ENCODE measurements at places on chromosomes 2 and 18.

GRCh38 chr2:67066782-67067181 is 330.4 kb upstream of the ETAA1 start:
- peaks cover 4% of the 10 kb centered on the region for H3K4me1 ChIP-seq
- H3K4me3 ChIP-seq = no peak overlapping the region
- DNase-seq = no peak
- no peak overlapping the region for H3K27ac ChIP-seq
- H3K36me3 ChIP-seq = no peaks in the 10 kb centered on the region
- H3K27me3 ChIP-seq = peaks cover 5% of the 10 kb centered on the region

DNA sequence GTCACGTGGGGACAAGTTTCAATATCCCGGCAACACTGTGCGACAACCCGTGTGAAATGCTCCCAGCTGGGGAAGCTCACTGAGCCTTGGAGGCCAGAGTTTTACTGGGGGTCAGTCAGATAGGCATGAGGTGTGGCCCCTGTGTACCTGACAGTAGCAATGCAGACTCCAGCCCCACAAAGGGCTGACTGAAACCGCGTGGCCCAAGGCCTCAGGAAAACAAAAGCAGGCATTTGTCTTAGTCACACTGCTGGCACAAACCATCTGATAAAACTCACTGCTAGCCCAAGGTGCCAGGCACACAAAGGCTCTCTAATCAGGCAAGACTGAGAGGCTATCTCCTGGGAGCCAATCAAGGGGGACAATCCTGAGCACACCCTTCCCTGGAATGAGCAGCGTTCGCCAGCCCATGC is 786.6 kb upstream of the RAB6C start:
- H3K4me1 ChIP-seq = peaks cover 35% of the 10 kb centered on the region
- H3K27me3 ChIP-seq = no peaks in the 10 kb centered on the region
- H3K27ac ChIP-seq = peak overlapping the region; percentile 70
- DNase-seq = no peak

DNA sequence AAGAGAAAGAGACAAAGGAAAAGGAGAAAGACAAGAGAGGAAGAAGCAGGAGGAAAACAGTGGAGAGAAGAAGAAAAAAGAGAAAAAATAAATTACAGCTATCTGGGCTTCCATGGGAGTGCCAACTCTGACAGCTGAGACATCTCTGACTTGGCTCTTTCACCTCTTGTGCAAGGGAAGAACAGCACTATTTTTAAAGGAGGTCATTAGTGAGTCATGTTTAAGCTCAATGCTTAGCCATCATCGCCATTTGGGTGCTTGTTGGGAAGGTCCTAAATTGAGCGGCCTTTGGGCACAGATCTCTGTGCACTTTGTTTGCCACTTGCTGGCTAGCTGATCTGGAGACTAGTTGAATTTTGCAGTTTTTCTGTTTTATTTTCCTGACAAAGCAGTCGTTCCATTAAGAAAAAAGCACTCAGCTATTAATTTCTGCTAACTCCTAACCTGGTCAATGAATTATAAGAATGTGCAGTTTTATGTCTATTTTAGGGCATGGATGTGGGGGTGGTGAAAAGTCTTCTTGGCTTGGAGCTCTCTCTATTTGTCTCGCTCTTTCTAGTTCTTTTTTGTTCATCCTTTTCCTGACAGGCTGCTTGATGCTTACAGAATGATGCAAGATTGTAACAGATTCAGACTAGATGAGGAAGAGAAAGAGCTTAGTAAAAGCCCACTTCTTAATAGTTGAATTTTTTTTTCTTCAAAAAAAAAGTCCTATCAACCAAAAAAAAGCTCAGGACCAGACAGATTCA is 231.5 kb downstream of the SLC8A1 start:
- peaks cover 15% of the 10 kb centered on the region for H3K4me1 ChIP-seq
- no peak overlapping the region for H3K27ac ChIP-seq
- DNase-seq = no peak
- H3K36me3 ChIP-seq = peaks cover 11% of the 10 kb centered on the region

DNA sequence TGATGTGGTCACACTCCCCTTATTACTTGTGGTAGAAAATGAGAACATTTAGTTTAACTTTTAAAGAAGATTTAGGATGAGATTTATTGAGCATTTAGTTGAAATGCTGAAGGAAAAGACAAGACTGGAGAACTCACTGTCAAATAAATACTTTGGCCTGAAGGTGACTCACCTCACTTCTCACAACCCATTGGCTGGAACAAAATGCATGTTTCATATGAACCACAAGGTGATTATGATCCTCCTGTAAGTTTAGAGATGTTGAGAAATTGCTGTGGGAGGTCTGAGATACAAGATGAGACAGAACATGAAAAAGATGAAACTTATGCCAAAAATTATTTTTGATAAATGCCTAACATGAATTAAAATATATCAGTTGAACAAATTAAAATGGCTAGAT is 1004.5 kb downstream of the SOCS6 start:
- no peaks in the 10 kb centered on the region for H3K27me3 ChIP-seq

GRCh38 chr2:112153179-112153490 is 14.9 kb downstream of the FBLN7 start:
- no peak overlapping the region for H3K4me3 ChIP-seq
- DNase-seq = no peak
- H3K36me3 ChIP-seq = no peaks in the 10 kb centered on the region
- H3K27ac ChIP-seq = no peak overlapping the region
- no peaks in the 10 kb centered on the region for H3K27me3 ChIP-seq
- peaks cover 16% of the 10 kb centered on the region for H3K4me1 ChIP-seq

DNA sequence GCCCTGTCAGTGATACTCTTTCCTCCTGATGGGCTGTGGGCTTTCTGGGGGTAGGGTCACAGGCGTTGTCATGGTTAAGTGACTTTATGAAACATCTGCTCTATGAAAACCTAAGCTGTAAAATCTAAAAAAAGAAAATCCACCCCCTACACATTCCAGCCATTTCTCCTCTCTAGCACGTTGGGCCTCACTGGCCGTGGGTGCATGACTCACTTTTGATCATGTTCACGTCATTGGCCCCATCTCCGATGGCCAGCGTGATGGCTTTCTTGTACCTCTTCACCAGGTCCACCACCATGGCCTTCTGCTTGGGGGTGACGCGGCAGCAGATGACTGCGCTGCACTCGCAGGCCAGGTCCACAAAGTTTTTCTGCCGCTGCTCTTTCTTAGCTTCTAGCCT is 39.3 kb upstream of the NARS1 start:
- peaks cover 22% of the 10 kb centered on the region for H3K36me3 ChIP-seq
- no peak overlapping the region for H3K27ac ChIP-seq
- no peak overlapping the region for H3K4me3 ChIP-seq
- DNase-seq = no peak
- no peaks in the 10 kb centered on the region for H3K27me3 ChIP-seq
- H3K4me1 ChIP-seq = no peaks in the 10 kb centered on the region

DNA sequence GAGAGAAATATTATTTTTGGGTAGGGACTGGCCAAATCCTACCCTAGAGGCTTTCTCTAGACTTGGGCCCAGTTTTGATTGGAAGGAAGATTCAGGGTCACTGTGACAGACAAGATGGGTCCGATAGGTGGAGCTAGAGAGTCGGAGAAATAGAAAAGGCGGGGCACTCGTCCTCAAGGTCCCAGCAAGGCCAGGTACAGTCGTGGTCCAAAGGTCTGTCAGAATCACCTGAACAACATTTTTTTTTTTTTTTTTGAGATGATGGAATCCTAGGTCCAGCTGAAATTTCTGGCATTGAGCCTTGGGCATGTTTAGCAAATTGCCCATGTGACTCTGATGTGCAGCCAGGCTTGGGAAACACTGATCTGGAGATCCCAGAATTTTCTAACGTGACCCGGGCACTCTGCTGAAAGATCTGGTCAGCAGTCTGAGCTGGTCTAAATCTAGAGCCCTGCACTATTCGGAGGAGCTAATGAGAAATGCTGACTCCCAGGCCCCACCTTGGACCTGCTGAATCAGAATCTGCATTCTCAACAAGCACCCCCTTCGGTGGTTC is 23.0 kb upstream of the NTSR2 start:
- H3K36me3 ChIP-seq = no peaks in the 10 kb centered on the region
- H3K27me3 ChIP-seq = peaks cover 6% of the 10 kb centered on the region
- peaks cover 21% of the 10 kb centered on the region for H3K4me1 ChIP-seq
- H3K4me3 ChIP-seq = no peak overlapping the region
- DNase-seq = no peak
- no peak overlapping the region for H3K27ac ChIP-seq

- H3K27ac ChIP-seq = no peak overlapping the region
- peaks cover 7% of the 10 kb centered on the region for H3K27me3 ChIP-seq
- no peaks in the 10 kb centered on the region for H3K36me3 ChIP-seq
- no peaks in the 10 kb centered on the region for H3K4me1 ChIP-seq
These were observed 12.0 kb upstream of the CASP8 start for GRCh38 chr2:201248288-201248844.

DNA sequence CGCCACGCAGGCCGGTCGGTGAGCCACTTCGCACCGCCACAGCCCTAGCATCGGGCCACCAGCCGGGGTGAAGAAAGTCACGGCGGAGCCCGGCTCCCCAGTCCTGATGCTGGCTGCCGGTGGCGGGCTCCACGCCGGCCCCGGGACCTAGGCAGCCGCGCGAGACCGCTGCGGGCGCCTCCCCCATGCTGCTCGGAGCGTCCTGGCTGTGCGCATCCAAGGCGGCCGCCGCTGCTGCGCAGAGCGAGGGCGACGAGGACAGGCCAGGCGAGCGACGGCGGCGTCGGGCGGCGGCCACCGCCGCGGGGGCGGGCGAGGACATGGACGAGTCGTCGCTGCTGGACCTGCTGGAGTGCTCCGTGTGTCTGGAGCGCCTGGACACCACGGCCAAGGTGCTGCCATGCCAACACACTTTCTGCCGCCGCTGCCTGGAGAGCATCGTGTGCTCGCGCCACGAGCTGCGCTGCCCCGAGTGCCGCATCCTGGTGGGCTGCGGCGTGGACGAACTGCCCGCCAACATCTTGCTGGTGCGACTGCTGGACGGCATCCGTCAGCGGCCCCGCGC is 433 bp downstream of the SH3RF3 start:
- DNase-seq = no peak
- no peaks in the 10 kb centered on the region for H3K36me3 ChIP-seq
- H3K27ac ChIP-seq = no peak overlapping the region
- H3K27me3 ChIP-seq = peaks cover 53% of the 10 kb centered on the region
- peaks cover 17% of the 10 kb centered on the region for H3K4me1 ChIP-seq

DNA sequence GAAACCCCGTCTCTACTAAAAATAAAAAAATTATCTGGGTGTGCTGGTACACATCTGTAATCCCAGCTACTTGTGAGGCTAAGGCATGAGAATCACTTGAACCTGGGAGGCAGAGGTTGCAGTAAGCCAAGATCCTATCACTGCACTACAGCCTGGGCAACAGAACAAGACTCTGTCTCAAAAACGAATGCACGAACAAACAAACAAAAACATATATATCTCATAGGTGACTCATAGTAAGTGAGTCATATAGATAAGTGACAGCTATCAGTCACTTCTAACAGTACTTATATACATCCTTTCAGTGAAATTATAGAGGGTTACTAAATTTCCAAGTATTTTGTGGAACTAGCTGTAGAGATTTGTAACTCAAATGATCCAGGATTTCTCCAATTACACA is 127.3 kb upstream of the FIGN start:
- no peak overlapping the region for H3K4me3 ChIP-seq
- no peaks in the 10 kb centered on the region for H3K36me3 ChIP-seq
- no peaks in the 10 kb centered on the region for H3K27me3 ChIP-seq

- DNase-seq = no peak
- H3K27me3 ChIP-seq = no peaks in the 10 kb centered on the region
- no peak overlapping the region for H3K4me3 ChIP-seq
- no peak overlapping the region for H3K27ac ChIP-seq
These were observed 265.6 kb upstream of the NRXN1 start for GRCh38 chr2:51297488-51297887.
